ENCODE measurements at places on chromosomes 3 and 15.

DNA sequence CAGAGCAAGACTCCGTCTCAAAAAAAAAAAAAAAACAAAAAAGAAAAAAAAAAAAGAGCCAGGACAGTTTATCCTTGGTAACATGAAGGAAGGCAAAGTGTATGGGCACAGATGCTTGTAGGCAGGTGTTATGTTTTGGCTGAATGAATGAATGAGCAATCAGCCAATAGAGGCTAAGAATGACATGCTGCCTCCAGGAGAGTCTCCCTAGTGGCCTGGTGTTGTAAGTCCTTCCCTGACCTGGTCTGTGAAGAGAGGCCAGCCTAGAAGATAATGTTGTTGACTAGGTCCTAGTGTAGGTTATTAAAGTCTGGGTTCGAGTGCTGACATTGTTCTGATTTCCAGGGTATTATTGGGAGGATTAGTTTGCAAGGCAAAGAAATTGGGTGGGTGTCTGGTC lies 24.9 kb downstream of the GYG1 start:
- DNase-seq = no peak

GRCh38 chr3:129046037-129046731 lies 14.4 kb upstream of the GP9 start:
- no peak for DNase-seq

GRCh38 chr3:153210660-153211059 lies 48.6 kb downstream of the RAP2B start:
- DNase-seq = no peak

- DNase-seq = no peak
Observed at GRCh38 chr15:85125056-85125661, 143.5 kb downstream of the PDE8A start.

GRCh38 chr15:50996641-50997040 lies 88.2 kb downstream of the AP4E1 start:
- no peak for DNase-seq

GRCh38 chr15:70976851-70977250 lies 84.2 kb downstream of the LRRC49 start:
- DNase-seq = peak; percentile 49

DNA sequence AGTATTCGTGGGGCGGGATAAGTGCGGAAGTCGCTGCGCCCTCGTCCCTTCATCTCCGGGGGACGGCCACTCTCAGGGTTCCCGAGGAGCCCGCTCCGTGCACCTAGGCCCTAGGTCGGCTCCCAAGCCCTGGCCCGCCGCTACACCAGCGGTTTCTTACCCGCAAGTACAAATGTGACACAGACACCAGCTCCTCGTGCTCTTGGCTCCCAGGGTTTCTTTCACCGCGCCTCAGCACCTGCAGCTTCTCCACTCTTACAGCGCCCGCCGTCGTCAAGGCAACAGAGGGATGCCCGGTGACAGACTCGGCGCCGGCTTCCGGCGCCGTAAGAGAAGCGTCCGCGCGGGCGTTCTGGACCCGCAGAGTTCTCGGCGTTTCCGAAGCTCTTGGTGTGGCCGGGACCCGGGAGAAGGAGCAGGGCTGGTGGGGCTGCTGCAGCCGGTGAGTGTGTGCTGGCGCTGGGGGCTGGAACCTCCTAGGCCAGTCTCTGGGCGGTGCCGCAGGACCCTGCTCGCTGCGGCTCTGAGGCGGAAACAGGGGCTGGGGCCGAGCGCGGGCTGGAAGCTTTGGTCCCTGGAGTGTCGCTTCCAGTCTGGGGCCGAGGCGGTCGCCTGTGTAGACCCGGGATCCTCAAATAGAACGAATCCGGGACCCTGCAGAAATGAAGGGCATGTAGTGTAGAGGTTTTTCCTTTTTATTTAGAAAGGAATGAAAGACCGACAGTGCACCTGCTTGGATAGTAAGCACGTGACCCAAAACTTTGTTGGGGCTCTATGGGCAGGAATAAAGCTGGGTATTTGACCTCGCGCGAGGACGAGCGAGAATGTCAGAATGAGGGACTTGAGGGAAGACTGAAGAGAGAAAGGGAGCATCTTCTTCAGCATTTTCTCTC lies 155.4 kb upstream of the GOLGA6L4 start:
- DNase-seq = no peak

- DNase-seq = no peak
Observed at GRCh38 chr3:183161552-183162336, 790 bp downstream of the LAMP3 start.

Data from forelimb muscle (tissue), 1 donor.